Foreskin fibroblast (primary cell): ENCODE measurements at places on chromosomes 7 and 10.

GRCh38 chr10:73898730-73899410 lies 12.1 kb upstream of the PLAU start:
- no peak for DNase-seq

DNA sequence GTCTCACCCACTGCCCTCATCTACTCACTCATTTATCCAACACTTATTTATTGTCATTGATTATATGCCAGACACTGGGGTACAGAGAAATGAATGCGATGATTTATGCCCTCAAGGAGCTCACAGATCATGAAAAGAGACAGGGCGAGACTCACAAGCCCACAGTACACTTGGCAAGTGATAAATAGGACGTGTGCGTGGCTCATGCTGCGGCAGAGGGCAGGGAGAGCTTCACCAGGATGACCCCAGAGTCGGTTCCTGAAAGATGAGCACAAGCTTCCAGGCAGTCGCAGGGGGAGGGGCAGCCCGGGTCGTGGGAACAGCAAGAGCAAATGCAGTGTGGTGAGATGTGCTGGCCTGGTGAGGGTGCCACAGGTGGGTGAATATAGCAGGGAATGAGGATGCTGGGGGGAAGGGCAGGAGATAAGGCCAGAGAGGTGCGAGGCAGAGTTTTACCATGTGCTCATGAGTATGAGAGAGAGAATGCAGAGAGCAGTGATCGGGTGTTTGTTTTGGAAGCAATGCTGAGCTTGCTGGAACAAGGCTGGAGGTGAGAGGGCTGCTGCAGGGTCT lies 70.9 kb downstream of the ATXN7L1 start:
- peak; percentile 52 for DNase-seq

DNA sequence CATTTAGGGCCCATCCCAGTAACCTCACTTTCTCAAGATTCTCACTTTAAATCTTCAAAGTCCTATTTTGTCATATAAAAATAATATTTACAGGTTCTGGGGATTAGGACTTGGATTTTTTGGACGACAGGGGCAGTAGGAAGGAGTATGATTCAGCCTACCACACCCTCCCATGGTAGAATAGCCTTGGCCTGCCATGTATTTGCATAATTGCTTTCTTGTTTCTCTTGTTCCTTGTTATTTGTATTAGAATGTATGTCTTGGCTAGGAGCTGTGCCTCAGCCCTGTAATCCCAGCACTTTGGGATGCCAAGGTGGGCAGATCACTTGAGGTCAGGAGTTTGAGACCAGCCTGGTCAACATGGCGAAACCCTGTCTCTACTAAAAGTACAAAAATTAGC lies 92.5 kb downstream of the ELAPOR2 start:
- no peak for DNase-seq

- no peak for DNase-seq
These were observed 57.6 kb downstream of the LRRTM3 start for GRCh38 chr10:66983475-66983818.

GRCh38 chr10:34433241-34434076 lies 381.6 kb downstream of the PARD3 start:
- DNase-seq, result peak; percentile 73

DNA sequence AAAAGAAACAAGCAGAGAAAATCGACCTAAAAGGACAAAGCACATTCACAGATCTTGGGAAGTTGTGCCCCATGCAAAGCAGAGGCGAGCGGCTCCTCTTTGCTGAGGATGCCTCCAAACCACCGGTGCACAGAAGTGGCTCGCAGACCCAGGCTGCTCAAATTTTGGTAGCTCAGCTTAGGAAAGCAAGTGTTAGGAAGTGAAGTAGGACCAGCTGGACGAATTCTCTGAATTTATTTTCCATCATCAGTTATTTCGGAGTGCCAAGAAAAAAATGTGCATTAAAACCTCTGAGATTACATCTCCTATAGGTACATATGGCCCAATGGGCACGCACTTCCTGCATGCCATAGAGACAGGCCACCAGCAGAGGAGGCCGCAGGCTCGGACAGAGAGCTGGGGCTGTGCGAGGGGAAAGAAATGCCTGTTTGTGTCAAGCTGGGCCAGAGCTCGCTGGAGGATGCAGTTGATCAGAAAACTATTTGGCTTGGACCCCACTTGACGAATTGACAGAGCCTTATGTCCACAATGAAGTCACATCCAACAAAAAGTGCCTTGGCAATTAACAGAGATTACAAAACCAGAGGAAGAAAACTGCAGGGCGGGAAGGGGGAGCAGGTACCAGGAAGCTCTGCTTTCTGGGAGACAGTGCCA lies 122.3 kb upstream of the LYZL2 start:
- DNase-seq, result peak; percentile 91

DNA sequence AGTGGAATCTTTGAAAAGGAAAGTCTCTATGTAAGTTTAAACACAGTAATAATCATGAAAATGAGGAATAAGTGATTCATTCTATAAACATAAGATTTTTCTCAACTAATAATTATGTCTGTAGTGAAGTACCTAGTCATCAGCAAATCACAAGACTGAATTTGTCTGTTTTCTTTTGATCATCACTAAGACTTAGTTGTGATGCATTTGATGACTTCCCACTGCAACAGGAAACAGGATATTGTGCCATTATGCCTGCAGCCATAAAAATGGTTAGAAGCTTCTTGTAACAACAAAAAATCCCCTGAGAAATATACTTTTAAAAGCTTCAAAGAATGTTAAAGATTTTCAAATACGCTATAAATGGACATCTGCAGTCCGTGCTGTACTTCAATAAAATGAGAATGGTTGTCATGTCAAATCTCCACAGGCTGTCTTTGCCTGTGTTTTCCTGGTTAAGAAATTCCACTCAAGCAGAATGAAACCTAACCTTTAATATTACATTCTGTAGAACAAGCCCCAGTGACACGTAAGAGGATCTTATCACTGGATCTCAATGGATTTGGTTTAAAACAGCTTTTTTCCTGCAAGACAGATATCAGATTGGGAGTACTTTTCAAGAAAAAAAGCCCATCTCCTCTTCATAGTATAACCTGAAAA lies 1262.3 kb upstream of the PHF14 start:
- DNase-seq, result no peak

- no peak for DNase-seq
These were observed 9.6 kb downstream of the CTTNBP2 start for GRCh38 chr7:117863618-117864017.

DNA sequence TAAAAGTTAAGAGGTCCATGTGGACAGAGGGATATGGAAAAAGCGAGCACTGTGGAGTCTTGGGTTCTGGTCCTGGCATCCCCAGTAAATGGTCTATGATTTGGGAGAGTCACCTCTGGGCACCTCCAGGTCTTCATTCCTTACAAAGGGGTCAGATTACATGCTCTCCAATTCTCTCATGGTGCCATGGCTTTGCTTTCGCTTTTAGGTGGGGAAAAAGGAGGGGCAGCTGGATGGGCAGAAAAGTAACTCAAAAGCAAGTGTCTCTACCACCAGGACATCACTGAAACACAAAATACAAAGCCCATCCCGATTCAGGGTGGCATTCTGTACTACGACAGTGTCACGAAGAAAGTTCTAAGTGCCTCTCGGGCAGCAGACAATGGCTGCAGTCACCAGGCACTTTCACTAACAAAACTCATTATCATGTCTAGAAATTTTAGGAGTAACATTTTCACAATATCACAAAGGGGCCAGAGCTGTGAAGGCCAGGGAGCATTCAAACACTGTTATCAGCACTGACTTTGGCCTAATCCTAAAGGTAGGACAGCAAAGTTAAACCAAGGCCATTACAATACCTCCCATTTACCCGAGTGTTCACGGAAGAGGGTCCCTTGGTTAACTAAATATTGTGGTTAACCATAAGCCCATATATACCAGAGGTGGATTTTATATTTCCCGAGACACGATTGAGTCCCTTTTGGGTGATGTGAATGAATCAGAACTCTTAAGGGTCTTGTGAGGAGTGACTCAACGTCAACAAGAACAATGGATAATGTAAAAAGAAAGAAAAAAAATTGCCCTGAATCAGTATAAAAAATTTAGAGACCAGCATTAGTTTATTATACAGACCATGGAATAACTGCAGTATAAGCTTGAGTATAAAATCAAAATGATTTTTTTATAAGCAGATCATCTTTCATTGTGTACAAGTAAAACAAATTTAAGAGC lies 2.5 kb downstream of the PSAP start:
- no peak for DNase-seq

DNA sequence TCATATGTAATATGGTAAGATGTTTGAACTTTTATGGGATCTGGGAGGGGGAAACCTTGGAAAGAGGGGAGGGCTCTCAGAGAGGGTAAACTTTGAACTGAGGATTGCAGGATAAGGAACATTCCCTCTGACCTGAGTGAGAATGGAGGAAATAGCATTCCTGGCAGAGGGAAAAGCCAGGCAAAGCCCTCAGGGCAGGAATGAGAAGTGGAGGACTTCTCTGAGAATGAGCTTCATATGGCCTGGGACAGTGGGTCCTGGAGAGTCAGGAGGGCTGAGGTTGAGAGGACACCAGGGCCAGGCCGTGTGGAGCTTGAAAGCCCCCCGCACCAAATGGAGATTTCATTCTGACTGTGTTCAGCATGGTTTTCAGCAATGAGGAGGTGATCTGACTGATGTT lies 34.2 kb downstream of the NPVF start:
- no peak for DNase-seq

GRCh38 chr7:99897322-99898022 lies 20.6 kb upstream of the OR2AE1 start:
- no peak for DNase-seq

GRCh38 chr7:50488379-50488778 lies 38.2 kb upstream of the FIGNL1 start:
- DNase-seq, result no peak

- DNase-seq, result no peak
These were observed 33.4 kb upstream of the COBL start for GRCh38 chr7:51349820-51350545.
